ENCODE measurements at places on chromosomes 1 and 21.

DNA sequence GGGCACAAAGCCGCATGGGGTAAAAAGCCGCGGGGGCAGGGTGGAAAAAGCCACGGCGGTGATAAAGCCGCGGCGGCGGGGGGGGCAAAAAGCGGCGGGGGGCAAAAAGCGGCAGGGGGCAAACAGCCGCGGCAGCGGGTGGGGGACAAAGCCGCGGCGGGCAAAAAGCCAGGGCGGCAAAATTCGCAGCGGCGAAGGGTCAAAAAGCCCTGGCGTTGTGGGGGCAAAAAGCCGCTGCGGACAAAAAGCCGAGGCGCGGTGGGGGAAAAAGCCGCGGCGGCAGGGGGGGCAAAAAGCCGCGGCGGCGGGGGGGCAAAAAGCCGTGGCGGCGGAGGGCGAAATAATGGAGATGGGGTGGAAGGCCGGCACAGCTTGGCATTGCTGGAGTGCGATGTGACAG lies 3902.9 kb downstream of the SRGAP2C start:
- DNase-seq = no peak

DNA sequence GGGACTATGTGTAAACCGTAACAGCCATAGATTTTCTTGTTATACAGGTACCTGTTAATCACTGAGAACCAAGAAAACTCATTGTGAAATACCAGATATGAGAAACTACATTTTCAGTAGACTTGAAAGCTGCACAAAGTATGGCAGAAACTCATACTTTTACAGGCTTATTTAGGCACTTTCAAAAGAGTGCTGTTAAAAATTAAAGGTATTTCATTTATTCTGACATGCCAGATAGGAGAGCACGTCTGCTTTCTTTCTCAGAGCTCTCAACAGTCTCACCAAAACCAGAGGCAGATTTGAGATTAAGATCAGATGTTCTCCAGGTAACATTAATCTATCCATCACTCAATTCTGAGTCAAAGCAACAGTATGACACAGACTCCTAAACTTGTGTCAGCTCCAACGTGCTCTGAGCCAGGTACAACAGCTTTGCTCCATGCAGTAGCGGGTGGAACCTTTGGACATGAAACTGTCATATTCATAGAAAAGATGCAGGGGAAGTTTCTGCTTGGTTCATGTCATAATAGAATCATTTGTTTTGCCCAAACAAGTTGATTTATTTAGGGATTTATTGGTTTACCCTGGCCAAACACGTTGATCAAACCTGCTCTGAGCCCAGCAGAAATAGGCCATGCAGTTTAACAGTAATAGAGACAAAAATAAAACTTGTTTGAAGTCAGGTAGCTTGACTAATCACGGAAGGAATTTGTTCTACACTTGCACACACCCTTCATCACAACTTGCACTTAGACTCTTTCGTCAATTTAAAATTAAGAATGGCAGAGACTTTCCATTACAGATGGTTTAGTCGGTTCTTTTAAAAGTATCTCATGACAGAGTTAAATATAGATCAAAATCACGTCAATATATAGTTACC lies 20.8 kb upstream of the TSNAX start:
- DNase-seq = no peak

DNA sequence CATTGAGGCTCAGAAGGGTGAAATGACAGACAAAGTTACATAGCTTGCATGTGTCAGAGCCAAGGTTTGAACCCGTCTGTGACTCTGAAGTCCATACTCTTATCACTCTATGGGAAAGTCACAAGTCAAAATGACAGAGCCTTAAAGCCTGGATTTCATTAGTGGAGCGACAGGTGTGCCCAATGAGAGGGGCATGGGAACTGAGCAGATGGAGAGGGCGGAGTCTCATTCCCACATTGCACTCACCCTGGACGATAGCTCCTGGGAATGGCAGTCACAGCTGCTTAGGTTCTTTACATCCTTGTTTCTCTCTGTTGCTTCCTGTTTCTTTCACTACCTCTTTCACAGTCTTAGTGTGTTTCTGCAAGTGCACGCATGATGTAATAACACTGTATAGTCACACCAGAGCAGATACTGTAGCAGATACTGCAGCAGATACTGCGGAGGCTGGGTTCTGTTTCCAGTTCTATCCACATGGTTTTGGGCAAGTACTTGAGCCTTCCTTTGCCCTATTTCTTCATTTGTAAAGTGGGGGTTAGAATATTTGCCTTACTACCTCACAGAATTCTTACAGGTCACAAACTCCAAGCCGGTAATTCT lies 127.2 kb downstream of the ZSCAN20 start:
- DNase-seq = peak; percentile 89

- DNase-seq = no peak
These were observed 244.4 kb downstream of the PBX1 start for GRCh38 chr1:164803366-164803765.
